Fibroblast of skin of scalp (primary cell): ENCODE measurements at places on chromosomes 7 and 10.

DNA sequence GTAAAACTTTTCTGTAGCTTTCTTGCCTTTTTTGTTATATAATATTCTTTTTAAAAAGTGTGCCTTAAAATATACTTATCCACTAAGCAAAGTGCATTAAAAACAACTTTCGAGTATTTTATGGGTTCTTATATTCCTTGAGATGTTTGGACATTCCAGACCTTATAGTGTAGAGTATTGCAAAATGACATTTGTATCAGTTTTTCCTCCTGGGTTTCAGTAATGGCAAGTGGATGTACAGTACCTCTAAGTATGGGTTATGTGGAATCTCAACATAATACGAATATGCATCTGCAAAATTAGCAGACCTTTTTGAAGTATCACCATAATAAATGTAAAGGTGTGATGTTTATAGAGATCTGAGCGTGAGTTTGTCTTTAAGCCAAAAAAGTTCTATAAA lies 2.7 kb downstream of the CDK13 start:
- no peak for DNase-seq

GRCh38 chr7:142420554-142421362 lies 162.9 kb upstream of the PRSS58 start:
- peak; percentile 74 for DNase-seq

DNA sequence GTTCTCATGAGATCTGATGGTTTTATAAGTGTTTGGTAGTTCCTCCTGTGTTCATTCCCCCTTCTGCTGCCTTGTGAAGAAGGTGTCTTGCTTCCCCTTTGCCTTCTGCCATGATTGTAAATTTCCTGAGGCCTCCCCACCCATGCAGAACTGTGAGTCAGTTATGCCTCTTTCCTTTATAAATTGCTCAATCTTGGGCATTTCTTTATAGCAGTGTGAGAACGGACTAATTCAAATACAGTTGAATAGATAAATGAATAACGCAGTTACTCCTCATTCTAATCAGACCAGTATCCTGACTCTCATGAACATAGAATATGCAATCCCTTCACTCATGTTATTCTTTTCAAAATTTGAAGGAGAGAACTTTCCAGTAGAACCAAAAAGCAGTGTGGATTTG lies 375.0 kb upstream of the FZD8 start:
- DNase-seq: no peak

GRCh38 chr10:130936851-130937250 lies 374.7 kb downstream of the TCERG1L start:
- no peak for DNase-seq

DNA sequence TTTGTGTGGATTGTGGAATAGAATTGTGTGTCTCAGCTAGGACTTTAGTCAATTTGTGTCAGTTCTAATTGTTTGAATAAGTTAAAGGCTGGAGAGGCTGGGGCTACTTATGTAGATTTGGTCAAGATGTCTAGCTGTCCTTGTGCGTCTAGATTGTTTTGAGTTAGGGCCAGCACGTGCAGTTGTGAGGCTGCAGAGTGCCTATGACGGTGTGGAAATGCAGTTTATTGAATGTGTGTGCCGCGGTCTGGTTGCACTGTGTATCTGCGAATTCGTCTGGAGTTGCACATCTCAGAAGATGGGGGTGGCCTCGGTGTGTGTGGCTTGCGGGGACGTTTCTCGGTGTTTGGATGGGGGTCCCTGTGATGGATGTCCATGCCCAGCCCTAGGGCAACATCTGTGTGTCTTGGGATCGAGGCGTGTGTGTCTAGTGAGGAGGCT lies 10.2 kb downstream of the EMX2 start:
- DNase-seq: peak; percentile 28

DNA sequence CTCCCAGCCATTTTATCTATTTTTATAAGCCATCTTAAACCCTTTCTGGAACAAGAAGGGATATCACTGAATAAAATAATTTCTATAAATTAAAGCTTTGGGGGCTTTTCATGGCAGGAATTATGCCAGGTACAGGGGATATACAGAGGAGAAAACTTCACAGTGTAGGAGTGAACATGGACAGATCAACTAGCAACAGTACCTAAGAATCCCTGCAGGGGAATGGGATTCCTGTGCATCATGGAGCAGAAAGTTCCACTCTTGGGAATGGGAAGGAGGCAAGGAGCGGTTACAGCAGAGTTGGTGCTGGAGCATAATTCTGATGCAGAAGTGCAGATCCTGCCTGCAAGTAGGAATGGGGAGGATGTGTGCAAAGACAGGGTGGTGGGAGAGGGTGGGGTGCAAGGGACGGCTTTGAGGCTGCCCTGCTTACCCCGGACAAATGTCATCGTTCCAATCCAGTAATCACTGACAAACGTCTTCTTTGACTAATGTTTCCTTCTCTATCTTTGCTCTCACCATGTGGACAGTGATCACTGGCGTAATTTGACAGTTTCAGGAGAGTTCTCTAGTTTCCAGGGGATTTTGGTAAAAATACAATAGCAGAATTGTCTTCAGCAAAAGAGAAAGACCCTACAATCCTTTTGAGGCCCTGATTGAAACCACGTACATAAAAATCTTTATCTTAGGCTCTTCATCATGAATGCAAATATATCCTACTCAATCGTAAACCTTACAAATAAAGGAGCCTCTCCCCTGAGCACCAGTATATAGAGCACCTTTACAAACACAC lies 196.7 kb downstream of the HECW1 start:
- no peak for DNase-seq

GRCh38 chr10:103575416-103576075 lies 82.0 kb downstream of the NEURL1 start:
- no peak for DNase-seq

DNA sequence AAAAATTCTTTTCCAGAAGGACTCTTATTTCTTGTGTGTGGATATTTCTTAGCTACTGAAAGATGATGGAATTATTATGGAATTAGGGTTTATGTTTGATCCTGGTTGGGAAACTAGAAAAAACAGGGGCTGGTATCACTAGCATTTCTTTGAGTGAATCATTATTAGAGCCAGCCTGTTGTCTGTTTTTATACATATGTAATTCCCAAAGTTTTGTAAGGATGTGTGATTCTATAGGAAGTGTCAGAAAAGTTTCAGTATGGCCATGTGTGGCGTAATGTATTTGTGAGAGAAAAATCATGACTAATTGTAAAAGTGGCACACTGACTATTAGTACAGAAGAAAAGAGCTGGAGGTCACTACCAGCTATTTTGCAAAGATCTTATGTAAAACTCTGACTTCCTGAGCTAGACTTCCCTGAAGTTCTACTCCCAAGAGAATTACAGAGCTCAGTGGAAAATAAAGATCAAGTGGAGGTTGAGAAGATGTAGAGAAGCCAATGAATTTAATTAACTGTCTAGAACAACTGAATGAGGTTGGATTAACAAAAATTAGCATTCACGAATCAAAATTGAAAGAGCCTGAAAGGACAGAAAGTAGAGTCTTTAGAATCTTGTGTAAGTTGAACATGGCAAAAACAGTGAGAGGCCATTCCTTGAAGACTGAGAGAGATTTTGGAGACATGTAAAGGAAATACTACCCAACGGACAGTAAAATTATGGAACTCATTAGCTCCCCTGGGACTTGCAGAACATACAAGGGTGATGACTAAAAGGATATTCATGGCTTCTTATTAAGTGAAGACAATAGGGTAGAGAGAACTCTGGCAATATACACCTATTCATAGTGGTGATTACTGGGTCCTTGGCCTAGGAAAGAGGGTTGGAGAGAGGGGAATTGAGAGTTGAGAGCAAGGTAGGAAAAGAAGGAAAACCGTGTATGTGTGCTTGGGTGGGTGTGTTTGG lies 12.5 kb downstream of the ZNF365 start:
- peak; percentile 71 for DNase-seq

- DNase-seq: no peak
These were observed 56.0 kb upstream of the ST8SIA6 start for GRCh38 chr10:17510242-17510908.

GRCh38 chr10:791639-792038 lies 102.2 kb upstream of the DIP2C start:
- DNase-seq: no peak

GRCh38 chr10:22752272-22752889 lies 38.0 kb upstream of the PIP4K2A start:
- DNase-seq: no peak

DNA sequence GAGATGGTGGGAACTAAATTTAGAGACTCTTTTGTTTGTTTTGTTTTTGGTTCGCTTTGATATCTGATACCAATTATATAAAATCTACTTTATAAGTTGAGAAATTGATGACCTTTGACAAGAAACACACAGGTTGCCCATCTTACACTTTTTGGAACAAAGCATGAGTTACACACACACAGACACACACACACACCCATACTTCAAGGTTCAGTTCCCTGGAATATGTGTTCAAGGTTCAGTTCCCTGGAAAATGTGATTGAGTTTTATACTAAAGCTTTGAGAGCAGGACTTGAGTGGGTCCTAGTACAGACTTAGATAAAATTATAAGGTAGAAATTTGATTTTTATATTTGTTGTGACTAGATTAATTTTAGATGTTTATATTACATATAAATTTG lies 134.2 kb upstream of the PRR15 start:
- no peak for DNase-seq

GRCh38 chr7:95476072-95476847 lies 9.5 kb upstream of the ASB4 start:
- DNase-seq: peak; percentile 18

GRCh38 chr7:20249376-20249775 lies 32.2 kb upstream of the MACC1 start:
- DNase-seq: no peak

DNA sequence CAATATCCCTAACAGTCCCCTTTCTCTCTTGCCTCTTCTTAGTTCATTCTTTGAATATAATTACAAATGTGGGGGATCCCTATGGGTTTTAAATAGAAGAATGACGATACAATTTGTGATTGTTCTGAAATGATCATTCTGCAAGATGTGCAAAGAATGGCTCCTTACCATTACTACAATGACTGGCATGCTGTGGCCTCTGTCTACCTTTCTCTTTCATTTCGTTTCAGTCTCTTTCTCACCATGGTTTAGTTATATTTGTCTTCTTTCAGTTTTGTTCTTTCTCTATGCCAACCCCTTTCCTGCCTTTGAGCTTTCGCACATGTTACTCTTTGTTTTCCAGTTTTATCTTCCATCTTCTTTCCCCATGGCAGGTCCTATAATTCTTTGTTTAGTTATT lies 176.5 kb downstream of the SUGCT start:
- no peak for DNase-seq

GRCh38 chr7:94623820-94624219 lies 32.1 kb downstream of the SGCE start:
- DNase-seq: no peak

DNA sequence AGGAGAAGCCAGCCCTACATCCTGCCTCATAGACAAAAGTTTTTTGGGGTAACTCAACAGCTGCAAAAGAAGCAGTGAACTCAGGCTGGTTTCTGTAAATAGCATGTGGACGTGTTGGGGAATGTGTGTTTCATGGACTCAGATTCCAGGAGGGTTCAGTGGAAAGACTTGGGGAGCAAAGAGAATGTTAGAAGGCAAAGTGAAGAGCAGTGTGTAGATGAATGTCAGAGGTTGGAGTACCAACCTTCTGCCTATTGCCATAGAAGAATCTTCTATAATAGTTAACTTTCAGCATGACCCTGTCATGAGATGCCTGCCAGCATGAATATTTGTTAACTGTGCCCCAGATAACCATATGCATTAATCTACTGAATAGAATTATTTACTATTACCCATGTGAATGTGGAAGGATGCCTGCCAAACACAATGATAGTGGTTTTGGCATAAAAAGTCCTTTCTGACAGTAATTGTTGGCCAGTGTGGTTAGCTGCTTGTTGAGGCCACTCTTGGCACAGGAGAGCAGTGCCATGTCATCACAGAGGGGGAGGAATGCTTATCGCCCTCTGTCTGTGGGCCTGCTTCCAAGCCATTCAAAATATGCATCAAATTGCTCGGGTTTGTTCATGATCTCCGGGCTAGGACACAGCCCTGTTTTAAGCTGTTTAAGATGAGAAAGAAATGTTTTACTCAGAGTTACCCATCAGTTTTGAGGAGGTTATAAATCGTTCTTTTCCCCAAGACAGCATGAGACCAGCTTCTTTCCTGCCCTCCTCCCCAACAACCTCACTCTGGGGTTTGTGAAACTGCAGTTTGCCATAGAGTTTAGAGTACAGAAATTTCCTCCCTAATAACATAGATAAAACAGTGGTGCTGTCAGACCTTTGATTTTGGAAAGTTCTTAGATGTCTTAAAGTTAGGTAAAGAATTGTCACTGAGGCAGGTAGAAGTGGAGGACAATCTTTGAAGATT lies 165.3 kb downstream of the WNT2 start:
- DNase-seq: peak; percentile 91

DNA sequence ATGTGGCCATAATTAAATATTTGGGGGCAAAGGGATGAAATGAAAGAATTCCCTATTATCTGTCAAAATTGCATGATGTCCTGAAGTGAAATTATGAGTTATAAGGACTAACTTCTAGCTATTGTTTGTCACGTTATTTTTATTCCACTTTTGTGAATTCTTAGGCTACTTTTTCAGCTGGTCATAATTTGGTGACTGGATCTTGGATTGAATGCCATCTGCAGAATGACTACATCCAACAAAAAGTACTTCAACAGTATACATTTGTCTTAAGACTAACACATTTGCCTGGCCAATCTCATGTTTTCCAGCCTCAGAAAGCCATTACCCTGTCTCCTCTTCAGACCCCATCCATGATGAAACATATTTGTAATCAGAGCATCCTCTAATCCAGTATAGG lies 48.1 kb upstream of the WNT16 start:
- DNase-seq: peak; percentile 72

DNA sequence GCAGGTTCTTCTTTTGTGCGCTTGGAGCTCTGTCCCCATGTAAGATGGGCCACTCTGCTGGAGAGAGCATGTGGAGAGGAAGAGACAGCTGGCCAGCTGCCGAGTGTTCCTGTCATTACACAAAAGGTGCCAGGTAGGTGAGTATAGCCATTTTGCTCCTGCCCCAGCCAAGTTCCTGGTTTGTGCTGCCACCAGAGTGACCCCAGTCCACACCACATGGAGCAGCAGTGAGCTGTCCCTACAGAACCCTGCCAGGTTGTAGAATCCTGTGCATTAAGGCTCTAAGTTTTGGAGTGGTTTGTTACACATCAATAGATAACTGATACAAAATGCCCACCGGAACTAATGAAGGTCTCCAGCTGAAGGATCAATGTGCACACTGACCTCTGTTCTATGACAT lies 84.6 kb upstream of the GHITM start:
- DNase-seq: no peak
